Adrenal gland (tissue), 19 donors: ENCODE measurements at places on chromosomes 5 and 9. TPM values are rescaled to one million over a fixed set of nuclear protein-coding genes. Genes with fewer than 3 reads are reported as not detected.
A peak's percentile ranks its signal among the peaks of the same experiment; 100 is the strongest.

The SOX30 gene
- total RNA-seq, result not detected

The REEP2 gene
- 5.0 TPM for total RNA-seq

The RAI14 gene
- total RNA-seq, result 158 TPM

The LCN15 gene
- total RNA-seq, result not detected

The FOXD4L3 gene
- not detected for total RNA-seq

The LCP2 gene
- total RNA-seq, result 2.4 TPM

The G3BP1 gene
- 99.8 TPM for total RNA-seq

The PDE8B gene
- 1.1 TPM for total RNA-seq

The GPRIN1 gene
- 0.42 TPM for total RNA-seq

The LIFR gene
- 61.1 TPM for total RNA-seq

The CNTRL gene
- 8.6 TPM for total RNA-seq

DNA sequence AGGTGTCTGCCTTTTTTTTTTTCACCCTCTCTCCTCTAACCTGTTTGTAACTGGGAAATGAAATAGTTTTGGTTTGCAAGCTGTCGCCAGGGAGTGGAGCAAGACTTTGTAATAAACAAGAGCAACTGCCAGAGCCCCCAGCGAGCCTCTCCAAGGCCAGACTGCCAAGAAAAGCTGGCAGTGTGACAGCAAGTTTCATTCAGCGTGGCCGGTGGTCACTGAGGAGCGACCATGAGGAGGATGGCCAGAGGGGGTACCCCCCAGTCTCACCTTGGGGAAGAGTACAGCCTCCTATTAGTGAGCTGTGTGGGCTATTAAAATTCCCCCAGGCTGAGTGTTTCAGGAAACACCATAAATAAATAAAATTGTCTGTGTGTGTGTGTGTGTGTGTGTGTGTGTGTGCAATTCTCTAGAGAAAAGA, 49.9 kb downstream of the ZFAND5 start:
- peak overlapping the region; percentile 57 for H3K4me3 ChIP-seq
- DNase-seq, result peak; percentile 61
- peaks cover 15% of the 10 kb centered on the region for H3K4me1 ChIP-seq
- no peaks in the 10 kb centered on the region for H3K36me3 ChIP-seq

GRCh38 chr5:176427971-176428370, 11.6 kb upstream of the CLTB start:
- no peak overlapping the region for H3K4me3 ChIP-seq
- no peaks in the 10 kb centered on the region for H3K4me1 ChIP-seq

GRCh38 chr5:136020383-136021015, 8.3 kb upstream of the TGFBI start:
- peak; percentile 57 for DNase-seq
- no peaks in the 10 kb centered on the region for H3K36me3 ChIP-seq
- no peak overlapping the region for H3K4me3 ChIP-seq

GRCh38 chr5:135456238-135457099, 4.3 kb upstream of the TIFAB start:
- H3K36me3 ChIP-seq, result no peaks in the 10 kb centered on the region
- peaks cover 8% of the 10 kb centered on the region for H3K4me1 ChIP-seq
- H3K4me3 ChIP-seq, result no peak overlapping the region
- H3K27ac ChIP-seq, result peak overlapping the region; percentile 10
- DNase-seq, result peak; percentile 97

GRCh38 chr5:9787861-9788600, 157.9 kb upstream of the TAS2R1 start:
- no peaks in the 10 kb centered on the region for H3K4me1 ChIP-seq
- DNase-seq, result no peak
- no peaks in the 10 kb centered on the region for H3K27me3 ChIP-seq
- no peaks in the 10 kb centered on the region for H3K36me3 ChIP-seq
- no peak overlapping the region for H3K4me3 ChIP-seq

GRCh38 chr5:181241393-181241975, 2.2 kb downstream of the RACK1 start:
- H3K4me3 ChIP-seq, result no peak overlapping the region
- H3K27ac ChIP-seq, result no peak overlapping the region
- peak; percentile 58 for DNase-seq
- no peaks in the 10 kb centered on the region for H3K27me3 ChIP-seq

GRCh38 chr9:16515207-16515606, 355.3 kb downstream of the BNC2 start:
- no peak overlapping the region for H3K27ac ChIP-seq
- H3K4me1 ChIP-seq, result peaks cover 10% of the 10 kb centered on the region
- H3K4me3 ChIP-seq, result no peak overlapping the region
- no peaks in the 10 kb centered on the region for H3K27me3 ChIP-seq
- no peak for DNase-seq
- H3K36me3 ChIP-seq, result no peaks in the 10 kb centered on the region

- no peak overlapping the region for H3K4me3 ChIP-seq
- H3K4me1 ChIP-seq, result no peaks in the 10 kb centered on the region
- no peak overlapping the region for H3K27ac ChIP-seq
- DNase-seq, result no peak
- no peaks in the 10 kb centered on the region for H3K36me3 ChIP-seq
- H3K27me3 ChIP-seq, result no peaks in the 10 kb centered on the region
Measured at GRCh38 chr5:127799293-127799905, 96.2 kb downstream of the CCDC192 start.

- no peak for DNase-seq
- no peaks in the 10 kb centered on the region for H3K4me1 ChIP-seq
- H3K36me3 ChIP-seq, result no peaks in the 10 kb centered on the region
- H3K4me3 ChIP-seq, result no peak overlapping the region
- H3K27ac ChIP-seq, result no peak overlapping the region
Measured at GRCh38 chr9:78365748-78366697, 69.1 kb downstream of the PSAT1 start.

- H3K4me3 ChIP-seq, result no peak overlapping the region
- H3K36me3 ChIP-seq, result no peaks in the 10 kb centered on the region
- no peaks in the 10 kb centered on the region for H3K4me1 ChIP-seq
Measured at GRCh38 chr5:57244331-57244730, 70.5 kb downstream of the GPBP1 start.

DNA sequence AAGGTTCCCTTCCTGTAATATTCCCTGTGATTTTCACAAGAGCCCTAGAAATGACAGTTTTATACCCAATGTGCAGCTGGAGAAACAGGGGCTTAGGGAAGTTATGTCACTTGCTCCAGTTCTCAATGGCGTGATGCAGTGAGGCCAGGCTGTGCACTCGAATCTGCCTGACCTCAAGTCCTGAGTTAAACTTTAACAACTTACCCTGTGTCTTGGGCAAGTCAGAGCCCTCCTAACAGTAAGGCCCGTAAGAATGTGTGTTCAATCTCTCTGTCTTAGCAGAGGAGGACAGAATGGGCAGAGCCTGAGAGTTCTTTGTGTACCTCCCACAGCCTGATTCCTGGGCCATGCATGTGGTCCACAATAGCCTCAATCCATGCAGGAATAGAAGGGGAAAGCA, 181.1 kb downstream of the TRIM32 start:
- H3K27me3 ChIP-seq, result no peaks in the 10 kb centered on the region
- no peak for DNase-seq
- no peak overlapping the region for H3K27ac ChIP-seq
- H3K36me3 ChIP-seq, result no peaks in the 10 kb centered on the region
- H3K4me1 ChIP-seq, result no peaks in the 10 kb centered on the region

- DNase-seq, result no peak
- no peaks in the 10 kb centered on the region for H3K4me1 ChIP-seq
- H3K27ac ChIP-seq, result no peak overlapping the region
- H3K27me3 ChIP-seq, result no peaks in the 10 kb centered on the region
- H3K36me3 ChIP-seq, result peaks cover 16% of the 10 kb centered on the region
Measured at GRCh38 chr5:72363166-72363802, 43.1 kb downstream of the PTCD2 start.

DNA sequence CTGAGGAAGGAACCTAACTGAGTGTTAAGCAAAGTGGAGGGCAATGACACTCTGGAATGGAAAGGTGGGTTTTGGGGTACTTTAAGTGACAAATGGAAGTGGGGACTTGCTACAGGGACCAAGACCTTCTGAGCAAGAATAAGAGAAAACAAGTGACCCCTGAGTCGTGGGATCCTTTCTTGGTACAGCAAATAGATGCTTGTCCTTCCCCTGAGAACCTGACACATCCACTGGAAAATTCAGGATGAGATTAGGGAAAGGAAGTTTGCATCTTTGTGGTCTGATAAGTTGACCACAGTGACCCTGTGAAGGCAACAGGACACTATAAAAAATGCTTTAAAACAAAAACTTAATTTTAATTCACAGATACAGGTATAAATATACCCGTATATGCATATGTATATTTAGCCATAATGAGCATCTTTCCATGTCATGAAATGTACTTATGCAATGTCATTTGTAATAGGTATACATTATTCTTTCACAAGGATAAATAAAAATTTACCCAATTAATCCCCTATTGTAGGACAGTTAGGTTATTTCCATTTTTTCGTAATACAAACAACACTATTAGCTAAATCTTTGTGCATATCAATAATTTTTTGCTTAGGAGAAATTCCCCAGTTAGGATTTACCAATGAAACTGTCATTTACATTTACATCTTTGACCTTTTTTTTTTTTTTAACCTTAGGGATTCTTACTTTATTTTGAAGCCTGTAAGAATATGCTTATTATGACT, 2.0 kb upstream of the IRF1 start:
- no peak overlapping the region for H3K4me3 ChIP-seq
- peaks cover 18% of the 10 kb centered on the region for H3K4me1 ChIP-seq
- peaks cover 4% of the 10 kb centered on the region for H3K36me3 ChIP-seq

DNA sequence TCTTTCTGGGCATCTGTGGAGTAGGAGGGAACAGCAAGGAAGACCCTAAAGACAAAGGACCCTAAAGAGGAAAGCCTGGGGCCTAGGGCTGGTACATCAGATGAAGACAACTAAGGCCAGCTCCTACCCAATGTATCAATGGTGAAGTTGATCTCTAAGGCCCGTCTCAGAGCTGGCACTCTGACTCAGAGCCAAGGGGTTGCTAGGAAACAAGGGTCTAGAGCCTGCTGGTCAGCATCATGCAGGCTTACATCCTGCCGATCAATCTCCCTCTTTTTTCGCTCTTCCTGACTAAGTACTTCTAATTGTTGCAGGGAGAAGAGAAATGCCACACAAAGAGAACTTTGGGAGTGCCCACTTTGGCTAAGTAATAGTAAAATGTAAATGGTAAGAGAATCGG, 26.2 kb downstream of the TRIM32 start:
- H3K27ac ChIP-seq, result no peak overlapping the region
- no peaks in the 10 kb centered on the region for H3K36me3 ChIP-seq
- no peaks in the 10 kb centered on the region for H3K4me1 ChIP-seq
- H3K27me3 ChIP-seq, result no peaks in the 10 kb centered on the region

DNA sequence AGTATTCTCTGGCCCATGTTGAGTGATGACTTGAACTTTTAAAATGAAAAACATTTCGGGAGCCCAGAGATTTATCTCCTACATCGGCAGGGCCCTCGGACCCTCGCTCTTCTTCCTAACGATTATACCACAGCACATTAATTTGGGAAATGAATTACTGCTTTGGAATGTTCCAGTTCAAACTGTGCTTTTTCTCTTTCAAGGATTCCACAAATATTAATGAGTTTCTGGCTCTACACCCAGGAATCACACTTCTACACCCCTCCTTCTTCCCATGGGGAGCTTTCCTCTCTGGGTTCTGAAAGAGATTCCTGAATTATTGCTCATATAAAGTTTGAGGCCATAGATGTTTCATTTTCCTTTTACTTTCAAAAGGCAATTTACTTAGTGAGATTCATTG, 41.2 kb downstream of the NSG2 start:
- no peaks in the 10 kb centered on the region for H3K27me3 ChIP-seq
- no peak overlapping the region for H3K4me3 ChIP-seq
- DNase-seq, result no peak
- no peaks in the 10 kb centered on the region for H3K36me3 ChIP-seq

- no peak for DNase-seq
- no peak overlapping the region for H3K27ac ChIP-seq
- no peaks in the 10 kb centered on the region for H3K4me1 ChIP-seq
- H3K4me3 ChIP-seq, result no peak overlapping the region
Measured at GRCh38 chr5:80668016-80668969, 13.5 kb upstream of the DHFR start.

- H3K27me3 ChIP-seq, result peaks cover 16% of the 10 kb centered on the region
- no peak overlapping the region for H3K27ac ChIP-seq
- H3K4me1 ChIP-seq, result peaks cover 9% of the 10 kb centered on the region
- H3K4me3 ChIP-seq, result no peak overlapping the region
- no peak for DNase-seq
Measured at GRCh38 chr9:98101416-98101815, 17.6 kb downstream of the TRIM14 start.

GRCh38 chr5:74866596-74867162, 492 bp upstream of the FAM169A start:
- H3K27ac ChIP-seq, result no peak overlapping the region
- no peaks in the 10 kb centered on the region for H3K36me3 ChIP-seq
- peak overlapping the region; percentile 33 for H3K4me3 ChIP-seq
- H3K27me3 ChIP-seq, result no peaks in the 10 kb centered on the region

DNA sequence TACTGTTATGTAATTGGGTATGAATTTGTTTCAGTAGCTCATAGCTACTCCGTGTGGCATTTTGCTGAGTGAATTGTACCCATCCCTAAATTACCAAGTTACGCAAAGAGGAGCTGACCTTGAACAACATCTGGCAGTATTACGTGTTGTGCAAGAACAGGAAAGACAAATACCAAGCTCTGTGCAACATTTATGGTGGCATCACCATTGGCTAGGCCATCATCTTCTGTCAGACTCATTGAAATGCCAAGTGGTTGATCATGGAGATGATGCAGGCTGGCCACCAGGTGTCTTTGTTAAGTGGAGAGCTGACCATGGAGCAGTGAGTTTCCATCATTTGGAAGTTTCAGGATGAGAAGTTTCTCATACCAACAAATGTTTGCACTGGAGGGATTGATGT, 15.0 kb downstream of the ZSWIM6 start:
- H3K4me1 ChIP-seq, result peaks cover 70% of the 10 kb centered on the region
- no peaks in the 10 kb centered on the region for H3K36me3 ChIP-seq
- H3K27ac ChIP-seq, result no peak overlapping the region
- H3K4me3 ChIP-seq, result no peak overlapping the region
- no peak for DNase-seq
- no peaks in the 10 kb centered on the region for H3K27me3 ChIP-seq

GRCh38 chr9:130781569-130781968, 53.5 kb upstream of the ABL1 start:
- H3K36me3 ChIP-seq, result no peaks in the 10 kb centered on the region
- no peak for DNase-seq
- H3K27ac ChIP-seq, result no peak overlapping the region
- no peak overlapping the region for H3K4me3 ChIP-seq

DNA sequence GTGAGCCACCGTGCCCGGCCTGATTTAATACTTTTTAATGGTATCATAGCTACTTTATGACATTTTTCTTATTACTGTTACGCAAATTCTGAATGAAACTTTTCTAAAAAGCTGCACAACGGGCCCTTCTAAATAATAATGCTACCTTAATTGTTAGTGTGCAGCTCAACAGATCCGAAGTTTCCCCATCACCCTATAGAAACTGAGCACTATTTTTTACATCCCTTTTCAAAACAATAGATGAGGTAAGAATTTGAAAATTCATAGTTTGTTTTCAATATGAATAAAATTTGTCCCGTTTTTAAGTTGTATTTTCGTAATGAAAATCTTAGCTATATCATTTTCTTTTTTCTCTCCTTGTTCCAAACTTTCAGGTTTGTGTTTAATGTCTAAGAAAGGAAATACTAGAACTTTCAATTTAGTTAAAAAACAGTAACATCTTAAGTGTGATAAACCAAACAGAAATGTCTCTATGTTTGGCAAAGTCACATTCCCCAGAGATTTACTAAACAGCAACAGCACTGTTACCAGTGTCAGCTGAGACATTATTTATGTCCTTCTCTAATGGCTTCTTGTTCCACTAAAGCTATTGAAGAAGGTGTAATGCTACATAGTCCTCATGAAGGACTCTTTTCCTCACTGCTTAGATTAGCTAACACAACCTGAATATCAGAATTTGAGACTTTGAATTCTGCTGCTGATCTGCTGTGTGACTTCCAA, 22.9 kb downstream of the KIF2A start:
- no peaks in the 10 kb centered on the region for H3K36me3 ChIP-seq
- H3K4me3 ChIP-seq, result no peak overlapping the region
- H3K27ac ChIP-seq, result no peak overlapping the region
- DNase-seq, result no peak
- no peaks in the 10 kb centered on the region for H3K4me1 ChIP-seq
